ENCODE measurements at places on chromosomes 12 and 14.

DNA sequence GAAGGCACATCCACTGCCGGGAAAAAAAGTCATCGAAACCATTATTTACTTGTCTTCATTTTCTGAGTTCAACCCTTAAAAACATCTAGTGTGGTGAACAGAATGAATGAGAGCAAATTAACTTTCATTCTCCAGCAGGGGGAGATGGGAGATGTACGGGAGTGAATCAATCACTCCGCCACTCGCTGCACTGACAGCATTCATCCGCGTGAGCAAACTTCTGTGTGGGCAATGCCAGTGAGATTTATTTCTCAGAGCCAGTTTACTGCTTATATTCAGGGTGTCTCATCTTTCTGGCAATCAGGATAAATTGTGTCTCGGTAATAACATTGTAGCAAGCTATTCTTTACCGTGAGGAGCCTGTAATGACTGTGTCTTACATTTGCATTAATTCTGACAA lies 463.6 kb upstream of the MIS18BP1 start:
- DNase-seq = no peak

- DNase-seq = no peak
Observed at GRCh38 chr14:35956376-35957085, 130.4 kb downstream of the BRMS1L start.

GRCh38 chr14:33515441-33515840 lies 435.4 kb downstream of the EGLN3 start:
- no peak for DNase-seq

DNA sequence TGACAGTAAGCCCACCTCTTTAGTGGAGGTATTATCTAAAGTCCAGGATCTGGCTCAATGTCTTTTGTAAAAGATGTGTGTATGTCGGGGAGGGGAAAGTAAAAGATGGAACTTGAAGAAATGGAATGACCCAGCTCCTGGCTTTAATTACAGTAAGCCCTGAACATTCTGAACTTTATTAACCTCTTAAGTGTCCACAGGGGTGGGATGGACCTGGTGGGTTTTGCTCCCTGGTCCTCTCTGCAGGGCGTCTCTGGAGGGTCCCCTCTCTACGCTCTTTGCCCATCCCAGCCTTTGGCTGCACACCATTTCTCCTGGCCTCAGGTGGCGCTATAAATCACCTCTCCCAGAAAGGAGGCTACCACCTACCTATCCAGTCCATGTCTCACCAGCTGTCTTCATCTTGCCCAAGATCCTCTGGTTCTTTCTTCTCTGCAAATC lies 3.7 kb upstream of the CISTR start:
- DNase-seq = no peak

DNA sequence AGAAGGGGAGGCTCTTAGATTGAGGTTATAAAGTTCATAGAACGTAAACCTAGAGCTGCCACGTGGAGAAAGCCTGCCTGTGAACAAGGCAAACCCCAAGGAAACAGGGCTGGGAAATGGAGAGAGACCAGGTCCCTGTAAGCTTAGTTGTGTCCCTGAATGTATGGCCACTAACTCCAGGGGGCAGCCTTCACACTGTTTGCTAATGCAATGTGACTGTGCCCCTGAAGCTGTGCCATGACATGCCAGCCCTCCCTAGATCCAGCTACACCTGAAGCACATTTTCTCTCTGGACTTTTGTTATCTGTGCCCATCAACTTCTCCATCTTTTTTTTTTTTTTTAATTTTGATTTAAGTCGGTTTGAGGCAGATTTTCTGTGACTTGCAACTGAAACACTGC lies 60.6 kb upstream of the TMCC3 start:
- no peak for DNase-seq

DNA sequence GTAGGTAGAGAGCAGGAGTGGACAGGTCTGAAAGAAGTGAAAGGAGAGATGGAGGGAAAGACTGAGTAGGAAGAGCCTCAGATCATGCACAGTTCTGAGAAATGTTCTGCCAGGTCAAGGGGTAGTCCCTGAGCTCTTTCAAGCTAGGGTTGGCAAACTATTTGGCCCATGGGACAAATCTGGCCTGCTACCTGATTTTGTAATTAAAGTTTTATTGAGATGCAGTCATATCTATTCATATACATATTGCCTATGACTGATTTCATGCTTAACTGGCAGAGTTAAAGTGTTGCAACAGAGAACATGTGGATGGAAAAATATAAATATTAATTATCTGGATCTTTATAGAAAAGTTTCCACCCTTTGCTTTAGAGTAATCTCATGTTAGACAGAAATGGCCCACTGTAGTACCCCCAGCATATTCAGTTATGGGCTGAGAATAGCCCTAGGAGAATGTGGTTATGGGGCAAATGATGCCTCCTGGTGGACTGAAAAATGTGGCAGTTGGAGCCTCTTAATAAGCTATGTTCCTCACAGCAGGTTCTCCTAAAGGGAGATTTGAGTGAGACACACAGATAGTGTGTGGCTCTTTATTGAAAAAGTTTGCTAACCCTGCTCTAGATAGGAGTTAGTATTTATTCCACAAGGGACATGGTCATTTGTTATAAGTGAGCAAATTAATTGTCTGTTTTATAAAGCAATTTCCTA lies 476.9 kb downstream of the LRIG3 start:
- no peak for DNase-seq

- no peak for DNase-seq
Observed at GRCh38 chr14:101400830-101401229, 160.5 kb upstream of the DIO3 start.

DNA sequence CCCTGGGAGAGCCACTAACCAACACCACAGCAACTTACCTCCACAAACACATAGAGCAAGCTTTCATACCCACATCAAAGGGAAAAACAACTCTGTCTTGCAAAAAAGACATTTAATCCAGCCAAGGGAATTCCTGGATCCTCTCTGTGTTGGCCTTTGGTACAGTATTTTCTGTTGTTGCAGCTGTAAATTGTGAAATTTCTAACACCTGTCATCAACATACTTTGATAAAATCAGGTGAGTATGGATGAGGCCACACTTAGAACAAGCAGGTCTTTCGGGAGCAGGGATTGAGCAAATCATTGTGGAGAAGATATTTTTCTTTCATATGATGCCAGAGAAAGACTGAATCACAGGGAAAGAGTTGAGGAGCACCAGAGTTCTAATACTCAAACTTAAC lies 89.3 kb downstream of the SPTSSA start:
- no peak for DNase-seq

DNA sequence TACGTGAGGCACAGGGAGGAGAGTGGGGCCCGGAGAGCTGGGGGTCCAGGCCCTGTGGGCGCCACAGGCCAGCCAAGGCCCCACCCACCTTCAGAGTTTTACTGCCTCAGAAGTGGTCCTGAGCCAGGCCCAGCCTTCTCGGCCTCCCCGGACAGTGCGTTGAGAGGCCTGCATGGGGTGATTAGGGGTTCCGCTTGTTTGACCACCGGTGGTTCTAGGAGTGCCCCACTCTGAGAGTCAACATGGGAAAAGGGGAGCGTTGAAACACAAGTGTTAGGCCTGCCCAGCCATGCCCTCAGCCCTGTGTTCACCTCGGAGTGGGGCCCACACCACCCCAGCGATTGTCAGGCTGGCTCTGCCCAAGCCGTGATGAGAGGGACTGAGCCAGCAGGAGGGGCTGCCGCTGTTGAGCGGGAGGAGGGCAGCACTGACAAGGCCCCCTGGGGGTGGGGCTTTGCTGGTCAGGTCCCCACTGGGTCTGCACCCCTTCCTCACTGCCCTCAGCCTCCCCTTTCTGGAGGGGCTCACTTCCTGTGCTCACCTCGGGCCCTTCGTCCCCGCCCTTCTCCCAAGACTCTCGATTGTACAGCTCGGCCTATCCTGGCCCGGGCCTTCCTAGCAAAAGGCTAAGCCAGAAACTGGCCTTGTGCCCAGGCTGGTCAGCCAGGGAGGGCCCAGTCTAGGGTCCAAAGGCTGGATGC lies 4.8 kb downstream of the CKB start:
- DNase-seq = no peak

- DNase-seq = no peak
Observed at GRCh38 chr14:60722357-60723115, 1.6 kb downstream of the SIX4 start.

DNA sequence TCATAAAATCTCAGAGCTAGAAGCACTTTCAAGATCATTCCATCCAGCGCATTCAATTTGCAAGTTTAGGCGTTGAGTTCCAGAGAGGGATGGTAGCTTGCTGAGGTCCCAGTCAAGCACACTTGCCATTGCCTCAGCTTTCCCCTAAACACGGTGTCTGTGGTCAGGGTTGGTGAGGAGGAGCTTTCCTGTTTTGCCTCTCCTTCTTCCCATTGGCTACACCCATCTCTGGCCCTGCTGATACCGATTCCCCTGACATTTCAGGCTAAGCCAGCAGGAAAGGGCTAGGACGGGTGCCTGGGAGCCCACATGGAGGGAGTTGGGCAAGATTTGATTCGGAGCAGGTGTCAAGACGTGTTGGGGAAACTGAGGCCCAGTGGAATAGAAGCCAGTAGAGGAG lies 9.1 kb downstream of the NFATC4 start:
- no peak for DNase-seq

DNA sequence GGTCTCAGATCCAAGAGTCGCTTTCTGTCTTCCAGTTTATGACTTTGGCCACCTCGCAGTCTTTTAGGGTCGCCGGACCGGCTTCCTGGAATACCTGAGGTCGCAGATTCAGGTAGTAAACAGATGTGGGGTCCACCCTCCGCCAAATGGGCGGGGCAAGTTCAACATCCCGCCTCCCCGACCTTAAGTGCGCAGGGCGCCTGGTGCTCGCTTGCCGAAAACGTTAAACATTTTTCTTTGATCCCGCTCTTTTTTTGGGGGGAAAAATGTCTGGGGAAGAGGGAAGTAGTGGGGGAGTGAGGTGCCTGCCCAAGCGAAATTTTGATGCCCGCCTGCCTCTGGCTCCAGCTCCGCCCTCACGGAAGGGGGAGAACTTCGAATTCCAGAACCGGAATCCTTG lies 73.9 kb upstream of the TBX5 start:
- DNase-seq = no peak

GRCh38 chr14:60315196-60315990 lies 66.4 kb downstream of the PPM1A start:
- DNase-seq = no peak

DNA sequence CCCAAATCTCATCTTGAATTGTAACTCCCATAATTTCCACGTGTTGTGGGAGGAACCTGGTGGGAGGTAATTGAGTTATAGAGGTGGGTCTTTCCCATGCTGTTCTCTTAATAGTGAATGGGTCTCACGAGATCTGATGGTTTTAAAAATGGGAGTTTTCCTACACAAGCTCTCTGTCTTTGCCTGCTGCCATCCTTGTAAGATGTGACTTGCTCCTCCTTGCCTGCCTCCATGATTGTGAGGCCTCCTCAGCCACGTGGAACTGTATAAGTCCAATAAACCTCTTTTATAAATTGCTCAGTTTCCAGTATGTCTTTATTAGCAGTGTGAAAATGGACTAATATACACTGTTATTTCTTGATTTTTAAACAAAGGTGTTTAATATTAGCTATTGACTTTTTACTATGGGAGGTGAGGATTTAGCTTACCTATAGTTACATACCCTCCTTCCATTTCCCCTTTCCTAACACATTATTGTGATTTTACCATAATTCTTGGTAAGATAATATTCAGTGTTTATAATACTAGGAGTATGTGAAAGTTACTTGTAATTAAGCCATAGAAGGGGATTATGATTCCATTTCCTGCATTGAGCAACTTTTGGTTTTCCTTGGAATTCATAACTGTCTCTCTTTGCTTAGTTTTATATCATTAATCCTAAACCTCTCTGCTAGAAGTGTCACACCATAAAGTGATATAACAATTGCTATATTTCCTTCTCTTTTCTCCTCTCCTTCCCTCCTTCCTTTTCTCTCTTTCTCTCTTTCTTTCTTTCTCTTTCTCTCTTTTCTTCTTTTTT lies 151.0 kb upstream of the KRAS start:
- no peak for DNase-seq

GRCh38 chr14:105929327-105930081 lies 403.1 kb downstream of the TMEM121 start:
- DNase-seq = no peak

DNA sequence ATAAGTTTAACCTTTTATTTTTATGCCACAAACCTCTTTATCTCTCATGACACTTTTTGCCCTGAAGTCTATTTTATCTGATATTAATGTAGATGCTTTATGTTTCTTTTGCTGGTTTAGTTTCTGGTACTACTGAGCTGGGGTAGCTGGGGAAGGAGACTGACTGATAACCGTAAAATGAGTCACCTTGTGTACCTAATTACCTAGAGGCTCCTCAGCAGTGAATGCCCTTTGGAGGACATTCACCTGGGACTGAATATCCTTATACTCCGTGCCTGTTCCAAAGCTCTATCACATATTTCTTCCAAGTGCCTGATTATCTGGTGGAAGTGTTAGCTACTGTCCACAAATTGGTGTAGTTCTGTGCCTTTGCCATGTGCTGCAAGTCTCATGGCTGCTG lies 13.9 kb downstream of the ATL1 start:
- no peak for DNase-seq

DNA sequence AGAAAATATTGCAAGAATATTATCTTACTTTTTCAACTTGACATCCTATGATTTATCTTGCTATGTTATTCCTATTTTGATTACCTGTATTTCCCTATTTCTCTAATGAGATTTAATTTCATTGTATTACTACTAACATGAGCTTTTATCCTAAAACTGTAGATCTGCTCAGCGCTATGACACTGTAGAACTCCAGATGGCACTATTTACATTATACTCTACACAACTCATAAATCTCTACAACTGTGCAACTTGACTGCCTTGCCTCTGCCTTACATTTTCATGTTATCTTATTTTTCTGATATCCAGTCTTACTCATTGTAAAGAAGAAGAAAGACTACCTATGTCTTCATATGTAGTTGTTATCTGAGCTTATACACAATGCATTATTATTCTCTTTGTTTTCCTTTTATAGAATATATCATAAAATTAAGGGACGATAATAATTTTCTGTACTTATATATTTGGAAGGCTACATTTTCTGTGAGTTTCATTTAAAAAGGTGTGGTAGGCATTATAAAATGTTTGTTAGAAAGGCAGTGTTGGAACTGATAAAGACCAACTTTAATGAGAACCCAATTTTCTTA lies 24.1 kb downstream of the NUP37 start:
- DNase-seq = no peak

- DNase-seq = no peak
Observed at GRCh38 chr12:6866920-6867412, 365 bp upstream of the TPI1 start.

DNA sequence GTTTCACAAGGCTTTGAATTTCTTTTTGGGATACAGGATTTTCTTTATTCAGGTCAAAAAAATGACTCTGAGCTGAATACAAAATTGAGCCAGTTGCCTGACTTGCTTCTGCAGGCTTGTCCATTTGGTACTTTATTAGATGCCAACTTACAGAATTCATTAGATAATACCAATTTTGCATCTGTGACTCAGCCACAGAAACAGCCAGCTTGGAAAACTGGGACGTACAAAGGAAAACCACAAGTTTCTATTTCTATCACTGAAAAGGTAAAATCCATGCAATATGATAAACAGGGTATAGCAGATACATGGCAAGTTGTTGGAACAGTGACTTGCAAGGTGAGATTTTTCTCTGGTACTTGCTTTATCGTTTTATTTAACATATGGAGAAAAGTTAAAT lies 5.8 kb downstream of the AP5M1 start:
- no peak for DNase-seq

GRCh38 chr12:977156-977555 lies 13.9 kb upstream of the ERC1 start:
- DNase-seq = no peak

All from stimulated activated CD4-positive, alpha-beta T cell treated with anti-CD3 and anti-CD28 coated beads, TNF-alpha, amount 100 ng/mL, for 1 hour (primary cell).